Activated CD8-positive, alpha-beta memory T cell treated with anti-CD3 and anti-CD28 coated beads, Interleukin-2, amount 50 U/mL, for 4 hours (primary cell): ENCODE measurements at places on chromosomes 5 and 9.

- DNase-seq: no peak
Measured at GRCh38 chr5:118146824-118147223, 841.5 kb downstream of the DTWD2 start.

GRCh38 chr5:151709109-151709735 is 22.5 kb upstream of the SPARC start:
- no peak for DNase-seq

DNA sequence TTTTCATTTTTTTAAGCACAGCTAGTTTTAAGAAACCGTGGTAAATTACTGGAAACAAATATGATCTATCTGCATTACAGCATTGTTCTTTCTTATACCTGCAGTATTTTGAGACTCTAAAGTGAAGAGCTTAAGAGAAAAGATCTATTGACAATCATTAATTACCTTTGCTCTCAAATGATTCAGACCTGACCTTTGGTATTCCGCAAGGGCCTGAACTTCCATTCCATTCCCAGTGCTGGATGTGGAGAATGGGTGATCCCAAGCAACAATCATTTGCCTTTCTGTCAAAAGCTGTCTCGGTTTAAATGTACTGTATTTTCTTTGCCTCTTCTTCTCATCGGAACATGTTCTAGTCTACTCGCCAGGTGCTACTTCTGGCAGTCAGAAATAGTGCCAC is 18.9 kb downstream of the NREP start:
- DNase-seq: no peak

GRCh38 chr5:169335806-169336205 is 34.9 kb upstream of the SLIT3 start:
- no peak for DNase-seq

- DNase-seq: no peak
Measured at GRCh38 chr9:99249619-99250018, 27.5 kb downstream of the SEC61B start.

- no peak for DNase-seq
Measured at GRCh38 chr5:83434946-83435345, 36.6 kb upstream of the VCAN start.

DNA sequence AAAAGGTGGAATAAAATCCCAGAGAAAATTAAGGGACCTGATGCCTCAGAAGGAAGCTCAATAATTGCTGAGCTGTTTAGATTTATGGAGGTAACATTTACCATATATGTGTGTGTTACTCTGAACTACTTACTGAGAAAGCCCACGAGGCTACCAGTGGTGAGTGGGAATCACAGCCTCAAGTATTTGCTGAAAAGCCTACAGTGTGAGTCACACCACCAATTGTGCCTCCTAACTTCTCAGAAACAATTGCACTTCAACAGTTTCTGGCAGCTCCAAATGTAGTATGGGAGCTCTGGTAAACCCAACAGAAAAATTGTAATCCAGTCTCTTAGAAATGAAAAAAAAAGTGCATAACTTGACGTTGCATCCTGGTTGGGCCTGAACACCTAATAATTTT is 551.6 kb downstream of the PRDM9 start:
- DNase-seq: no peak

DNA sequence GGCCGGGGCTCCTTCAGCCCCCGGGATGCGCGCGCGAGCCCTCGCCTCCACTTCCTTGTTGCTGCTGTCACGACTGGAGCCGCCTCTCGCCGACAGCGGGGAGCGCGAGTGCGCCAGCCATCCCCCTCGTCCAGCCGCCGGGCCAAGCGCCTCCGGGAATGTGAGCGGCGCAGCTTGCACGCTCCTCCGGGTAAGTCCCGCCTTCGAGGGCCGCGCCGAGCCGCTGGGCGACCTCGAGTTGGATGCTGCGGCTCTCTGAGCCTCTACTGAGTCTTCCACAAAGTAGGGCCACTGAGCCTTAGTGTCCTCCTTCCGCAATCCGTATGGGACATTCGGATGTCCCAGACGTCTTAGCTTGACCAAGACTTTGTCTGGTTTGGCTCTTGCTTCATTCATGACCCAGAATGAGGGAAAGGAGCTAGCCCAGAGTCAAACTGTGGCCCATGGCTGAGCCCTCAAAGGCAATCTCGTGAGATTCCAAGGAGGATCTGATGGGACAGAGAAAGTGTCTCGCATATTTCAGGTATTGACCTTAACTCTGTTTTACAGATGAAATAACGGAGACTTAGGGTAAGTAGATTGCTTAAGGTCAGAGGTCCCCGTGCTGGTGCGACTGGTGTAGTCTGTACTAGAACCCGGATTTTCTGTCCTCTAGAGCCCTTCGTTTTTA is 586 bp downstream of the HMGXB3 start:
- peak; percentile 43 for DNase-seq

- no peak for DNase-seq
Measured at GRCh38 chr5:62029303-62029702, 276.7 kb upstream of the KIF2A start.

- no peak for DNase-seq
Measured at GRCh38 chr9:77910194-77910621, 121.4 kb downstream of the GNAQ start.

- DNase-seq: no peak
Measured at GRCh38 chr9:6893350-6894131, 135.8 kb downstream of the KDM4C start.
